HT-29 (cell line): ENCODE measurements at places on chromosomes 12 and 14. TPM values are rescaled to one million over a fixed set of nuclear protein-coding genes. Genes with fewer than 3 reads are reported as not detected.

Gene MFAP5
- not detected in 2 replicates for total RNA-seq

Gene RASAL1
- total RNA-seq, result 0.33 and 2.1 TPM in 2 replicates

Gene FAM222A
- total RNA-seq, result 4.8 and 5.1 TPM in 2 replicates

Gene KCNC2
- total RNA-seq, result not detected in 2 replicates

Gene CEBPE
- not detected in 2 replicates for total RNA-seq

Gene RHOJ
- not detected in 2 replicates for total RNA-seq

Gene BMP4
- 362 and 395 TPM in 2 replicates for total RNA-seq

Gene ACVRL1
- not detected in 2 replicates for total RNA-seq

Gene FOXG1
- total RNA-seq, result not detected in 2 replicates

Gene SERPINA10
- total RNA-seq, result not detected in 2 replicates

Gene STON2
- 1.6 and 3.5 TPM in 2 replicates for total RNA-seq

Gene EPS8
- 169 and 189 TPM in 2 replicates for total RNA-seq

Gene RNASE3
- total RNA-seq, result not detected in 2 replicates

Gene KRT79
- not detected in 2 replicates for total RNA-seq

Gene GPR68
- total RNA-seq, result 0.31 TPM in 1 of 2 replicates, not detected in the other

Gene TAS2R19
- total RNA-seq, result 1.6 and 3.3 TPM in 2 replicates

Gene IRAK3
- not detected in 2 replicates for total RNA-seq

Gene GPRC5A
- 162 and 185 TPM in 2 replicates for total RNA-seq

Gene ARMH4
- not detected in 2 replicates for total RNA-seq

Gene CCDC38
- total RNA-seq, result not detected in 2 replicates

Gene OVCH1
- not detected in 2 replicates for total RNA-seq

Gene SIX6
- total RNA-seq, result not detected in 2 replicates

Gene RTL1
- total RNA-seq, result not detected in 2 replicates

Gene ZDHHC17
- total RNA-seq, result 12.2 and 14.2 TPM in 2 replicates

Gene MYH7
- total RNA-seq, result not detected in 2 replicates

Gene SLCO1B3
- total RNA-seq, result 2.6 and 3.2 TPM in 2 replicates

Gene PIANP
- total RNA-seq, result not detected in 2 replicates

GRCh38 chr14:76958020-76958979 is 70.2 kb downstream of the IRF2BPL start:
- no peak for DNase-seq

GRCh38 chr14:39302124-39302810 is 68.6 kb downstream of the MIA2 start:
- DNase-seq, result no peak

- no peak for DNase-seq
Measured at GRCh38 chr12:112184056-112184887, 58.9 kb downstream of the TRAFD1 start.

GRCh38 chr12:92608151-92609091 is 94.4 kb upstream of the PLEKHG7 start:
- peak; percentile 51 for DNase-seq

DNA sequence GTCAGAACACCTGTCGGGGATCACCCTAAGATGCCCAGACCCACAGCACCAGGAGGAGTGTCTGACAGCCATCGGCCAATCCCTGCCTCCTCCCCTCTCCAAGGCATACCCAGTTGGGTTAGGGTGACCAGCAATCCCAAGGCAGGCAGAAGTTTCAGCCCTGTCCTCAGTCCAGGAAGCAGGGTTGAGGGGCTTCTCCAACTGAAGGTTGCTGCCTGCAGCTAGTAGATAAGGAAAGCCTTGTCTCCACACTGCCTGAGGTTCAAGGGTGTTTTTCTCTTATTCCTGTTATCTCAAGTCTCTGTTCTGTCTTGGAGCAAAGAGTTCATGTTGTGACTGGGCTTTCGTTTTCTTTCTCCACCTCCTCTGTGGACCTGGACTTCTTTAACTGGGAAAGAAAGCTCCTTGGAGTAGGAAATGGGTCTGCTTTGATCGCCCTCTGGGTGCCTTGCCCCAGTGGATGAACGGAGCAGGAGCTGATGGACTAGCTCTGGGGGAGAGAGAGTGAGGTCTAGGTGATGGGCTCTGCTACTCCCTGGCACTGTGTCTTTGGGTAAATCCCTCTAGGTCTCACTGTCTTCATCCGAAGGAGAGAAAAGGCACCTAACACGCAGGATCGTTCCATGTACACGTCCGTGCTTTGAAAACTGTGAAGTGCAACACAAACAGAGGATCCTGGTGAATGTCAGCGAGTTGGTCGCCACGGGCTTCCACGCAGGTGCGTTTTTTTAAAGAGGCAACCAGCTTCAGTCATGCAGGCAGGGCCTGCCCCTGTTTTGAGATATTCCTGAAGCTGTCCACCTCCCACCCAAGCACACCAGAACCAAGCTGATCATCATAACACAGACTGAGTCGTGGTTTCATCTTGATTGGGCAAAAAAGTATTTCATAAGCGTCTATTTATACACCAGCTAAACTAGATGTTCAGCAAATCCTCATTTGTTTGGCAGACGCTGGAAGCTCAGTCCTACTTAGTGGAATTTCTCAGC is 52.5 kb upstream of the FOXN3 start:
- DNase-seq, result no peak

DNA sequence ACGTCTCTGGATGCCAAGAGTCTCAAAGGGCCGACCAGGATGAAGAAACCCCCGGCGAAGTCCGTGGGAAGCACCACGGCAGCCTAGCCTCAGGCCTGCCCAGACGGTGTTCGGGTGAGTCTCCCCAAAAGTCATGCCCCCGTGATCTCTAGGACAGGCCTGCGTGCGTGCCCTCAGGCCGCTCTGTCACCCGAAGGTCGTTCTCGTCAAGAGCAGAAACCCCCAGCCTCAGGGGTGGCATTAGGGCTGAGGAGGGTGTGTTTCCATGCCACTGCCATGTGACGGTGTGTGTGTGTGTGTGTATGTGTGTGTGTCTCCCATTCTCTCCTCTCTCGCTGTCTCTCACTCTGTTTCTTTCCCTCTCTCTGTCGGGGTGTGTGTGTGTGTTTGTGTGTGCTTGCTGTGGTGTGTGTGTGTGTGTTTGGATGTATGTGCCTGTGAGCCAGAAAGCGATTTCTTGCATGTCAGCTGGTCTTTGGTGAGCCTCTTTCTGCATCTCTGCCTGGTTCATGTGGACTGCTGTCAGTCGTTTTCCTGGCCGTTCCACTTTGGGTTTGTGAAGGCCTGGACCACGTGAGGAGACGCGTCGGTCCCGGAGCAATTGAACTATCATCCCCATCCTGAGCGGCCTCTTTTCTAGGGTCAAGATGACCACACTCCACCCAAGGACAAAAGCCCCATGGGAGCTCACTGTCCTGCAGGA is 772.5 kb upstream of the ALG10B start:
- DNase-seq, result no peak

GRCh38 chr12:47094804-47095203 is 15.0 kb upstream of the AMIGO2 start:
- no peak for DNase-seq

DNA sequence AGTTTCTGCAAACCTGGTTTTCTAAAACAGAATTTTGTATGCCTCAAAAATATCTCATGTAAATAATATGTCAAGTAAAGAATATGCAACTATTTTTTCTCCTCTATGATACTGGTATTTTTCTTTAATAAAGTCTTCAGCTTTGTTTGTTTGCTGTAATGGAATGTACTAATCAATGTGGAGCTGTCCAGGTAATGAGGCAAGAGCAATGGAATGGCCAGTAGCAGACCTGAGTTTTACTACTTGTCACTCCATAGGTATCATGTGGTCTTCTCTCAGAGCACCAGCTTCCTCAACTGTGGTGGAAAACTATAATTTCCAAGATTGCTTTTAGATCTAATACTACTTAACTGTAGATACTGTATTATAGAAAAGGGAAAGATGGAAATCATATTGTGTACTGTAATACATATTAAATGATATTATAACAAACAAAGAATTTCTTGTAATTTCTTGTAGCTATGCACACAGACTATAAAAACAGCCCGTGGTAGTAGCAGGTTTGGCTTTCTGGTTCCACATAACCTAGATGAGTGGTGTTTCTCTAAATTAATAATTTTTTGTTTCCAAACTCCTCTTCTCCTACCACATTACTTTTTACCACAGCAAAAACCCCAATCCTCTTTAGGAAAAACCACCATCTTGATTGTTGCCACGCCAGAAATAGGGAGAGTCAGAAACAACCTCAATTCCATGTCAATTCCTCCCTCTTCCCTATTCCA is 70.6 kb downstream of the KIF21A start:
- no peak for DNase-seq

GRCh38 chr14:55505846-55506245 is 65.4 kb upstream of the TBPL2 start:
- no peak for DNase-seq

GRCh38 chr12:116360579-116361413 is 83.3 kb upstream of the MED13L start:
- DNase-seq, result no peak

DNA sequence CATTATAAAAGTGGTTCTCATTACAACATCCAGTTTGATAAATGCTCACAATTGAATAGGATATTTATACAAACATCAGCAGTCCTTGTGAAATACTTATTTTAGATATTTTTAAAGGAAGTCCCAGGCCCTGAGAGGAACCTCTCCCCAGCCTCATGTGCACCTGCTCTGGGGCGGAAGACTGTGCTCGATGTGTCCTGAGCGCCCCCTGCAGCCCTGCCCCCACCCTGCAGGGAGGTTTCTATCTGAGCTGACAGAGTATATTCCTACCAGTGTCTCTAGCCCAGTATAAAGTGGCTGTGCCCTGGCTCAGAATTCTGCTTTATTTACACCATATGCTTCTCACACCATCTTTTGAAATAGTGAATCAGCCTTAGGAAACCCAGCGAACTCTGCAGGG is 1349.1 kb downstream of the TMEM121 start:
- no peak for DNase-seq

GRCh38 chr14:63100552-63100951 is 55.3 kb upstream of the KCNH5 start:
- no peak for DNase-seq

GRCh38 chr14:101507836-101508150 is 53.5 kb upstream of the DIO3 start:
- no peak for DNase-seq

GRCh38 chr14:30264161-30264560 is 294.8 kb upstream of the G2E3 start:
- DNase-seq, result no peak

DNA sequence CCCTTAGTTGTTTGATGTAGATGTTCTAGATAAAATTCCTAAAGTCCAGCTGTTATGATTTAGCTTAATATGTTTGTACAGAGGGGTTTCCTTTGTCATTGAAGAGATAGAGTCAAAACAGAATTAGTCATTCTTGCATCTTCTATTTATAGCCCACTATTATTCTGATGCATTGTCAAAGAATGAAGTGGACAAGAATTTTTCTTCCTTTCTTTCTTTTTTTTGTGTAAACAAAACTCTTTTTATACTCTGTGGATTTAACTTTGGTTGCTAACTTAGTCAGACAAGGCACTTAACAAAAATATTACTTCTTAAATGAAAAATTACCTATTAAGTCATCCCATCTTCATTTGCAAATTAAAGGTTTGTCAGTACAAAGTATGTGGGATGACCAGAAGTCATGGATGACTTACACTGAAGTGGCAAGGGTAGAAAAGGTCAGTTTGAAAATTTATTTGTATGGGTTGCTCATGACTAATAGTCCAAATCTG is 215.6 kb upstream of the DDHD1 start:
- no peak for DNase-seq

GRCh38 chr14:104372390-104373054 is 207.0 kb upstream of the C14orf180 start:
- DNase-seq, result no peak

GRCh38 chr12:81381951-81382350 is 304.1 kb downstream of the ACSS3 start:
- no peak for DNase-seq

GRCh38 chr12:2794191-2794735 is 507 bp upstream of the FKBP4 start:
- DNase-seq, result no peak

DNA sequence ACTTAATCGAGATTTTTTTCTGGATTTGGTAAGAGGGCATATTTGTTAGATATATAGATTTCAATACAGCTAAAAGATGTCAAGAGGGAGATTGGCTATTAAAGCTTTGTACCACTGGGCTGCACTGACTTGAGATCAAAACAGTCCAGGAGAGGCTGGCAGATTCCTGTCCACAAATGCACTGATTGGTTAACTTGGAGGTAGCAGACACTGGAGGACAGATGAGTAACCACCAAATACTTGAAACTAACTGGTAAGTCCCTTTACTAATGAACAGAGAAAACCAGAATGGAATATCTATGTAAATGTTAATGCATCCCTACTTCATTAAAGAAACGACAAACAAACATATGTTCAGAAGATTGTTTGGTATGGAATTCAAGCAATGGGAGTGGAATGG is 416.6 kb downstream of the LRIG3 start:
- no peak for DNase-seq

DNA sequence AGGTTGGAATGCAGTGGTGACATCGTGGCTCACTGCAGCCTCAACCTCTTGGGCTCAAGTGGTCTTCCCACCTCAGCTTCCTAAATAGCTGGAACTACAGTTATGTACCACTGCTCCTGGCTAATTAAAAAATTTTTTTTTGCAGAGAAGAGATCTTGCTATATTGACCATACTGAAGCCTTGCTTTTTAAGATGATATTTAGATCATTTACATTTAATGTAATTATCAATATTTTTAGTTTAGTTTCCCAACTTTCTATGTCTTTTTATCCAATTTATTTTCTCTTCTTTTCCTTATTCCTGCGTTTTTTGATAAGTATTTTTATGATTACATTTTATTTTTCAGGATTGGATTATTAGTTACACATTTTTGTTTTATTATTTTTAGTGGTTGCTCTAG is 340.1 kb downstream of the APAF1 start:
- no peak for DNase-seq

DNA sequence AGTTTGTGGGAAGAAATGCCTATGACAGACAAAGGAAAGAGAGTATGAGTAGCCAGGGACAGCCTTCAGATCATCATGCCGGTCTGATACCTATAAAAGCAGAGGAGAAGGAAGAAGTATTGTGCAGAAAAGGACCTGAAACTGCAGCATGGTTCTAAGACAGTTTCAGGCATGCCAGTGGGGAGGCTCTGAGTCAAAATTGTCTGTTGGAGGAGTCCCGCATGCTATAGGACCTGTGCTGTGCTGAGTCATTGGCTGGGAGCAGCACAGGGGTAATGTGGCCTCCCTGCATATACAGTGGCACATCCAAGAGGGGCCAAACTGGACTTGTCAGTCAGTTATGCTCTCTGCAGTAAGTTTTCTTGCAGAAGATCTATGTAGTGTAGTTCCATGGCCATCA is 40.7 kb downstream of the NEUROD4 start:
- no peak for DNase-seq
